Effector CD4-positive, alpha-beta T cell (primary cell): ENCODE measurements at places on chromosomes 5 and 9.

DNA sequence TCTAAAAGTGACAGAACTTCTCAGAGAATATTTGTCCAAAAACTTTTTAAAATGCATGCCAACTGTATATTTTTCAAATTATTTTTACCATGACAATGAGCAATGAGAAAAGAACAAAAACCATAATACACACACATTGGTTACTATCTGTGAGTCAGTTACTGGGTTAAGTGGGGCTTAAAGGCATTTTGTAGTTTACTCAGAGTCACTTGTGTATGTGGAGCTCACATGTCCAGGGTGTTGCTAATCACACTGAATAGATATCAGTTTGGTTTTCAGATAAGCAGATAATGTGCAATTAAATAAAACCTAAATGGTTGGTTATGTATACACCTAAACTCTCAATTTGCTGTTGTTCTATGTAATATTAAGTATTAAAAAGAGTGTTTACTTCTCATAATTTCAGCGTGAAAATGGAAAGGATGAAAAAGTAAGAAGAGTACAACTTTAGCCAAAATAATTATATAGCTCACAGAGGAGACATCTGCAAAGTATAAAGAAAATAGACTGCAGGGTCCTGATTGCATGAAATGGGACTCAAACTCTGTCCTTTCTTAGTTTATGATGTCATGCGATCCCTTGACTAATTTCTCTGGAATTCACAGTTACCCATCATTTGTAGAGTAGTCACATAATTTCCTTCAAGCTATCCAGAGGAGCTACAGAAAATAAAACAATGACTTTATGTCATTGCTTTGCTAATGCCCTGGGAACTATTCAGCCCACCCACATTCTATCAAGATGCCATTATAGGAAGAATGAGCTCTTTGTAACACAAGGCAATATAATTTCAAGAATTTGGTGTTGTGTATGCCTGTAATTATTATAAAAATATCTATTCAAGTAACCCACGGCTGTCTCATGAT, 388.0 kb upstream of the ZNF608 start:
- DNase-seq = no peak

GRCh38 chr9:73133022-73133651, 18.5 kb upstream of the ANXA1 start:
- DNase-seq = no peak

- no peak for DNase-seq
These were observed 30.0 kb downstream of the S1PR3 start for GRCh38 chr9:89021154-89021803.

DNA sequence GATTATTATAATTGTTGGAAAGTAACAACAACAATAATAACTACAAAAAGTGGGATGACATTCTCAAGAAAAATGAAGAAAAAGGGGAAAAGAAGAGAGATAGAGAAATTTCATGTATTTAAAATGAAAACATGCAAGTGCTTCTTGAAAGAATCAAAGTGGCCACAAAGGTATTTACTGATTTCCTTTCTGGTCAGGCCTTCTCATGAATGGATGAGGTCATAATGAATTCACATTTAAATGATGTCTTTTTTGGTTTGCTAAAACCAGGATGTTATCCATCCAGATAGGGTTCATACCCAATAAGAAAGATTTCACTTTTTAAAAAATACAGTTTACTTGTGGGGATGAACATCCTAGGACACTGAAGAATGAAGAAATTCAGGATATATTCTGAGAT, 446.4 kb upstream of the PTGER4 start:
- DNase-seq = no peak

DNA sequence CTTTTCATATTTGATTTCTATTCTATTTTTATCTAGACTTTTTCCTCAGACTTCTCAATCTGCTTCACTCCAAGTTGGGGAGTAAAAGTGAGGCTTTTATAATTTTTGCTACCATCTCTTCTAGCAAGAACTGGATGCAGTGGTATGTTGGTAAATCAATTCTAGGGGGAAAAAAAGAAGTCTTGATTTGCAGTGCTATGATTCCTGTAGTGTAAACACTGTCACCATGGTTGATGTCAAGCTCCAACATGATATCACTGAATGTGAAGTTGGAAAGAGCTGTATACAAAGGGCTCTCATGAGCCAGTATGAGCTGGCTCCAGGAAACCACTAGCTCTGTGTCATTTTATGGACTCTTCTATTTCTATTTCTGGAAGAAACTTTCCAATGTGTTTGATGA, 439.2 kb downstream of the NTRK2 start:
- no peak for DNase-seq

DNA sequence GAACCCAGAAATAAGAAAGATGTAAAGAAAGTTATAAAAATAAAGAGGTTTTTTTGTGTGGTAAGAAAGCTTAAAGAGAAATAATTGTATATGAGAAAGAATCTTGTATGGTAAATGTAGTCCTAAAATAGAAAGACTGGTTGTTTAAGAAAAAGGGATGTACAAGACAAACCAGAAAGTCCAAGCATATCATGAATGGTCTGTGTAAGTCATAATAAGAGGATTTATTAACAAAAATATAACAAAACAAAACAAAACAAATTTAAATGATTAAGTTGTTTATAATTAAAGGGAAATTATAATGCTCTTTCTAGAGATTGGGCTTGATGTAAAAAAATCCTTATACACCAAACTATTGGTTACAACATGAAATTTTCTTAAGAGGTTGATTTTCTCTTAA, 590.4 kb upstream of the PTGER4 start:
- no peak for DNase-seq

DNA sequence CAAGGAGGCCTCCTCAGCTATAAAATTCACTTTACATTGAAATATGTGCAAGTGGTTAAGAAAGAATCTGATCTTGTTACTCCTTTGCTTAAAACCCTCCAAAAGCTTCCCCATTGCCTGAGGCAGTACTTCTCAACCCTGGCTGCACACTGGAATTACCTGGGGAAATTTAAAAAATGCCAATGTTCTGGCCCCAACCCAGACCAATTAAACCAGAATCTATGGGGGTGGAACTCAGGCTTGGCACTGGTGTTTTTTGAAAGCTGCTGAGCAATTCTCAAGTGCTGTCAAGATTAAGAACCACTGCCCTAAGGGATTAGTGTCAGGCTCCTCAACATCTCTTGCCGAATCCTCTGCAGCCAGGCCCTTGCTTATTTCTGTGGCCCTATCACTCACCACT, 269.6 kb downstream of the ELAVL2 start:
- no peak for DNase-seq

GRCh38 chr9:92176068-92176799, 61.0 kb upstream of the SPTLC1 start:
- DNase-seq = no peak

GRCh38 chr5:159878988-159879471, 37.3 kb upstream of the ADRA1B start:
- no peak for DNase-seq

GRCh38 chr9:130672933-130673615, 8.7 kb downstream of the PRDM12 start:
- no peak for DNase-seq

GRCh38 chr5:167392240-167392639, 899.2 kb upstream of the WWC1 start:
- no peak for DNase-seq

GRCh38 chr9:13364271-13365000, 84.9 kb upstream of the MPDZ start:
- DNase-seq = no peak

GRCh38 chr5:94847019-94847418, 228.6 kb downstream of the SLF1 start:
- no peak for DNase-seq

DNA sequence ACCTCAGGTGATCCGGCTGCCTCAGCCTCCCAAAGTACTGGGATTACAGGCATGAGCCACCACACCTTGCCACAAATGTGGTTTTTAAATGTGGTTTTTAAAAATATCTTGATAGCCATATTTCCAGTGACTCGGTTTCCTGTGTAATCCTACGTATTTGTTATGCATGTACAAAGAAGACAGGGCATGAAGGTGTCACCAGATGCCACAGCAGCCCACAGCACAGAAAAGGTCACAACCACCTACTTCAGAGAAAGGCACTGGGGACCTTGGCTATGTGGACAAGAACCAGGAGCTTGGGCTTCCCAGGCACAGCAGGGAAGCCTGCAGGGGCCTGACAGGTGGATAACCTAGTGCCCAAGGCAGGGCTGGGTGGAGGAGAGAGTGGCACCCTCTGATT, 38.0 kb downstream of the C9orf50 start:
- no peak for DNase-seq

DNA sequence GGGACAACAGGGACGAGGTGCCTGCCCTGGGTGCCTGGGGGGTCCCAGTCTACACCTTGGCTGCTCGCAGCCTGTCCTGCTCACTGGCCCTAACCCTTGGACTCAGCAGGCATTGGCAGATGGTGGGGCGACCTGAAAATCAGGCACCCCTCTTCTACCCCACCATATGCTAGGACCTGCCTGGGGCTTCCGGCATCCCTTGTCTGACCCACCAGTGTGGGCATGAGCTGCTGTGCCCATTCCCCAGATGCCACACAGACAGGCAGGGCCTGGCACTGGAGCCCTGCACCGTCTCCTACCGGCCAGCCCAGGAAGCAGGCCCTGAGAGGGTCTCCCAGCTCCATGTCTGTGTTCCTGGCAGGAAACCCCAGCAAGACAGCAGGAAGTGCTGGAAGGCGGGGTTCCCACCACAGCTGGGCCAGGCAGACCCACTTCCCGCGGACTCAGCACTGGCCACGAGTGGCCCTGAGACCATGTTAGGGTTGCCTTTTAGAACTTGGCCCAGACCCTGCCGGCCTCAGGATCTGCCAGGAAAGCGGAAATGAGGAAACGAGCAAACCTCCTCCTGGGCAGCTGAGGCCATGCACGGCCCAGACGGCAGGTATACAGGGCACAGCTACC, 3.1 kb downstream of the NINJ1 start:
- DNase-seq = no peak

- no peak for DNase-seq
These were observed 10.1 kb downstream of the IFNA5 start for GRCh38 chr9:21294904-21295538.

- no peak for DNase-seq
These were observed 128.7 kb downstream of the PAX5 start for GRCh38 chr9:36905101-36906066.

DNA sequence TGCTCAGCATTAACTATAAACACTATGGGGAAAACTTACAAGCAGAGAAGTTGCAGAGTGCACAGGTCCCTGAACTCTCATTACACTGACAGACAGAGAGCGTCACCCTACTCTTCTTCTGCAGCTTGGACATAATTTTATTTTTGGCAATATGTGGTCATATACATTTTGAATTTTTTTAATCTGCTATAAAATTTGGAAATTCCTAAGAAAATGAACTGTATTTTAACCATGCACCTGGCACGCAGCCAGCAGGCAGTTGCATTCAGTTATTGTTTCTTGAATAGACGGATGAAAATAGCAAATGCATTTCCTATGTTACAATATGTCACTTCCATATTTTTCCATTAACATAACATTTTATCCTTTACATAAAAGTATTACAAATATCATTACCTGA, 100.2 kb downstream of the SLC25A46 start:
- DNase-seq = no peak

DNA sequence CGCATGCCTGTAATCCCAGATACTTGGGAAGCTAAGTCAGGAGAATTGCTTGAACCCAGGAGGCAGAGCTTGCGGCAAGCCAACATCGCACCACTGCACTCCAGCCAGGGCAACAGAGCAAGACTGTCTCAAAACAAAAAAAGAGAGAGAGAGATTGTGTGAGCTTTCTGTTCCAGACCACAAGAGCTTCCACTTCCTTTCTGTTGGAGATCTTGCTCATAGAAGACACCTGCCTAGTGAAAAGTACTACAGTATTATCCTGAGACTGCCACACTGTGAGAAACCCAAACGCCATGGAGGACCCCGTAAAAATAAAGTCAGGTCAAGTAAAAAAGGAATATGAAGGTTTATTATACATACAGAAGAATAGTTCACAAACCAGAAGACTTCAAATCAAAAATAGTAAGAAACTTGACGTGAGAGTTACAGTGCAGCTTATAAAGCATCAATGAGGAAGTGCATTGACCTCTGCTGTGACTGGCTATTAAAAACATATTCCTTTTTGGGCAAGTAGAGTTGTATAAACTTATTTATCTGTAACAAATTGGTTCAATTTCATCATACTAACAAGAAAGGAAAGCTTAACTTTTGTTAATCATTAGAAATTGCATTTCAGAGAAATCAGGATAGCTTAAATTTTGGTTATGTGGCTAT, 4.3 kb upstream of the EMB start:
- no peak for DNase-seq
